ENCODE measurements at places on chromosomes 4 and X.
A peak's percentile ranks its signal among the peaks of the same experiment; 100 is the strongest.

GRCh38 chr4:163703251-163703650 is 208.8 kb downstream of the TMA16 start:
- DNase-seq, result no peak

GRCh38 chr4:142900622-142901021 is 54.5 kb upstream of the INPP4B start:
- no peak for DNase-seq

GRCh38 chr4:56757261-56757746 is 64.2 kb downstream of the SPINK2 start:
- peak; percentile 35 for DNase-seq

- DNase-seq, result no peak
These were observed 18.4 kb downstream of the NMU start for GRCh38 chr4:55617587-55618197.

GRCh38 chr4:83118869-83119268 is 4.3 kb upstream of the PLAC8 start:
- no peak for DNase-seq

- DNase-seq, result no peak
These were observed 7.2 kb upstream of the PNMA3 start for GRCh38 chrX:153049093-153049492.

DNA sequence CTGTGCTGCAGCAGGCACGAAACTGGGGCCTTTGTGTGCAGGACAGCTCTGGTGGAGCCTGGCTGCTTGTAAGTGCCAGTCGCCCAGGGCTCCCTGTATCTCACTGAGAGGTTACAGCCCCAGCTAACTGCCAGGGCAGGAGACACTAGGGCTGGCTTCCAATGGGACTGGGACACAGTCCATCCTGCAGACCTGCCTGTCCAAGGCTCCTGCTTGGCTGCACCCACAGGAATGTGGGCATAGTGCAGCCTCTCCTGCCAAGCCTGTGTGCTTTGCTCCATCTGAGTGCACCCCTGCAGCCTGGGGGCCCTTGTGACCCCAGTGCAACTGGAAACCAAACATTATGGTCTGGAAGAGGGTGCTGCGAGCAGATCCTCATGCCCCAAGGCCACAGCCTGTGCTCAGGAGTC is 144.0 kb downstream of the ADAM29 start:
- DNase-seq, result no peak

- DNase-seq, result no peak
These were observed 157.5 kb upstream of the ATOH1 start for GRCh38 chr4:93671093-93671492.

DNA sequence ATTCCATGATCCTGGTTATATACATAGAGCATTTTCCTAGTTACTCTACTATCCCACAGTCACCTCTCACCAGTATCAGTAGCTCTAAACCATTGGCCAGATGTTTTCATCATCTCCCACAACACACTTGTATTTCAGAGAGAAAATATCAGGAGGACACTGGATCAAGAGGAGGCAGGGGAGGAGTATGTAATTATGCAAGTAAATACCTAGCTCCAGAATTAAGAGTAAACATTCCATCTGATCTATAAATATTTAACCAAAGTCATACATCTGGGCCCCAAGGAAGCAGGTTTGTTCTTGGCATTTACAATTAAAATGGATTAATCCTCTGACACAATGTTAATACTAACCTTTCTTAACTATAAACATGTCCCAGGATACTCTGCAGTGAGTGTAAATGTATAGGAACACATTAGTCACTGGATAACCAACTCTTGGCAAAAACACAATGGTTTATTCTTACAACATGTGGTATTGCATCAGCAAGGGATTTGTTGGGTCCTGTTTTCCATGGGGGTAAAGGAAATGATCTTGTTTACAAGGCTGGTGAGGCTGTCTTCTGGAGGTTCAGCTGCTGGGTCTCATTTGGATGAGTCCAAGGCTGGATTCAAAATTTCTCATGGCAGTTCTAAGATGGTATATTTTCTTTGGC is 170.1 kb downstream of the ATG4A start:
- no peak for DNase-seq

DNA sequence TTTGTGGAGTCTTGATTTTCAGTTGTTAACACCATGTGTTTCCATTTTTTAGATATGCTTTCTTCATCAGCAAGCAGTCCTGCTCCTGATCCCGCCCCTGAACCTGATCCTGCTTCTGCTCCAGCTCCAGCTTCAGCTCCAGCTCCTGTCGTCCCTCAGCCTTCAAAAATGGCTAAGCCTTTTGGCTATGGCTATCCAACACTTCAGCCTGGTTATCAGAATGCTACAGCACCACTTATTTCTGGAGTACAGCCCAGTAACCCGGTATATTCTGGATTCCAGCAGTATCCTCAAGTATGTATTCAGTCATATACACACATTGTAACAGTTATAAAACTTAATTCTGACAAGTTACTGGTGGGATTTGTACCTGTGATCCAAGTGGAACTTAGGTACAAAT is 60.9 kb downstream of the SEC24B start:
- no peak for DNase-seq

- DNase-seq, result no peak
These were observed 9.9 kb upstream of the AKAP14 start for GRCh38 chrX:119885554-119886428.

GRCh38 chr4:183571350-183571941 is 66.6 kb downstream of the ING2 start:
- no peak for DNase-seq

GRCh38 chr4:74930162-74930561 is 2.8 kb upstream of the PARM1 start:
- no peak for DNase-seq

GRCh38 chr4:149050840-149051239 is 608.6 kb upstream of the NR3C2 start:
- DNase-seq, result no peak

DNA sequence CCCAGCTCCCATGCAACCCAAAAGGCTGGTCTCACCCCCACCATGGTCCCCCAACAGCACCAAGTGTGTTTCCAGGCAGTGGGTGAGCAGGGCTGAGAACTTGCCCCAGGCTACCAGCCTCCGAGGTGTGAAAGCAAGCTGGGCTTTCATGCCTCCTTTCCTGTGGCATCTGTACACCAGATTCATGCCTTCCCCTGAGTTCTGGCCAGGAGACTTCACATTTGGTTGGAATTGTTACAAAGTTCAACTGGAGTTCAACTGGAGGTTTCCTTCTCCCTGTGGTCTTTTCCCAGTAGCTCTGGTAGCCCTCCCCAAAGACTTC is 77.6 kb upstream of the RAB40AL start:
- DNase-seq, result no peak

DNA sequence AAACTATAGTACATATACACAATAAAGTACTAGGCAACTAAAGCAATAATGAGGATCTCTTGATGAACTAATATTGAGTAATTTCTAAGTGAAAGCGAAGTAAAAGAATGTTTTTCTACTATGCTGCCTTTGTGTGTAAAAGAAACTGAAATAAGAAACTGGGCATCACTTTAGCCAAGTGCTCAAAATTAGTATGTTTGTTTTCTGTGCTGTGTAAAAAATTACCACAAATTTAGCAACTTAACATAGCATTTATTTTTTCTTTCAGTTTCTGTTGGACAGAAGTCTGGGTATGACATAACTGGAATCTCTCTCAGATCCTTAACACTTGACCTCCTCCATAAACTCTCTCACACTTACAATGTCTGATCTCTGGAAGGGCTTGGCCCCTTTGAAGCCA is 687.1 kb upstream of the MAGEB2 start:
- no peak for DNase-seq

GRCh38 chr4:123477711-123478209 is 81.2 kb downstream of the SPRY1 start:
- peak; percentile 49 for DNase-seq

DNA sequence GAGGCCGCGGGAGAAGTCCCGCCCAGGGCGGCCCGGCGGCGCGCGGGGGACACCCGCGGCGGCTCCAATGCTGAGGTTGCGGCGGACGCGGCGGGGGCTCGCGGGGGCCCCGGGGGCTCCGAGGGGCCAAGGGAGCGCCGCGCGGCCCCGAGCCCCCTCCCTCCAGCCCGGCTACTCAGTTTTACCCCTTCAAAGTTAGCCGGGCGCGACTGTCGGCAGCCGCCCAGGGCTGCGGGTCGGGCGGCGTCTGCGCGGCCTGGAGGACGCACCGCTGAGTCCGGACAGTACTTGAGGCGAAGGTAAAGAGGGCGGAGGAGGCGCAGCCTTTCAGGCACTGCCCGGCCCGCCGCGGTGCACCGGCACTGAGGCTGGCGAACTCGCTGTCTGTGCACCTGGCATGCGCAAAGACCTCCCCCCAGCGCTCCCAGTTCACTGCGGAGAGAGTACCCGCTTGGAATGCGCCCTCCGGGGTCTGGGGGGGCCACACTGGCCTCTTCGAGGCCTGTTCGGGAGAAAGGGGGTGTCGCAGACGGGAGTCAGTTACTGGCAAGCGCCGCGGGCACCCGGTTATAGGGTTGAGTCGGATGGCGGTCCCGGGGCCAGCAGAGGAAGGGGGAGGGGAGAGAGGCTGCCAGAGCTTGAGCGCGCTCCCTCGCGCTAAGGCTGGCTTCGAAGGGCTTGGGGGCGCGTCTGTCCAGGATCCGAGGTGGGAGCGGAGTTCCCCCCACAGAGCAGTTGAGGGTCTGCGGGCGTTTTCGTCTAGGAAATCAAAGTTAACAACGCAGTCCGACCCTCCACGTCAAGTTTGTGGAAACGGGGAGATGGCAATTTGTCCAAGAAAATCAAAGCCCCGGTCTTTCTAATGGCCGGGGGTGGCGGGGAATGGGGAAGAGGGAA is 1.1 kb downstream of the PCDH19 start:
- DNase-seq, result no peak

DNA sequence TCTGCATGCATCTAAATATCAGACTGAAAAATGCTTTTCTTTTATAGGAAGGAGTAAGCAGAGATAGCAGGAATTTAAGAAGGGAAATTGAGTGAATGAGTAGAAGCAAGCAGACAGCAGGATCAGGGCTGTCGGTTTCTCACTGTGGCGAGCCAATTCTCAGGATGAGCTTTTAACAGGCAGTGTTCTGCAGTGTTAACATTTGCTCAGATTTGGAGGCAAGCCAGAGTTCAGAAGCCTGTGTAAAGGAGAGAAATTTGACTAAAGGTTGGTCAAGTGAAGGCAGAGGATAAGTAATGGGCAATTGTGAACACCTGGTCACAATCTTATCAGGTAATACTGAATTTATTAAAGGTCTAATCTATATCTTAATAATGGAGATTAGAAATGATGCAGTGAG is 133.3 kb upstream of the MAGEB16 start:
- DNase-seq, result no peak

DNA sequence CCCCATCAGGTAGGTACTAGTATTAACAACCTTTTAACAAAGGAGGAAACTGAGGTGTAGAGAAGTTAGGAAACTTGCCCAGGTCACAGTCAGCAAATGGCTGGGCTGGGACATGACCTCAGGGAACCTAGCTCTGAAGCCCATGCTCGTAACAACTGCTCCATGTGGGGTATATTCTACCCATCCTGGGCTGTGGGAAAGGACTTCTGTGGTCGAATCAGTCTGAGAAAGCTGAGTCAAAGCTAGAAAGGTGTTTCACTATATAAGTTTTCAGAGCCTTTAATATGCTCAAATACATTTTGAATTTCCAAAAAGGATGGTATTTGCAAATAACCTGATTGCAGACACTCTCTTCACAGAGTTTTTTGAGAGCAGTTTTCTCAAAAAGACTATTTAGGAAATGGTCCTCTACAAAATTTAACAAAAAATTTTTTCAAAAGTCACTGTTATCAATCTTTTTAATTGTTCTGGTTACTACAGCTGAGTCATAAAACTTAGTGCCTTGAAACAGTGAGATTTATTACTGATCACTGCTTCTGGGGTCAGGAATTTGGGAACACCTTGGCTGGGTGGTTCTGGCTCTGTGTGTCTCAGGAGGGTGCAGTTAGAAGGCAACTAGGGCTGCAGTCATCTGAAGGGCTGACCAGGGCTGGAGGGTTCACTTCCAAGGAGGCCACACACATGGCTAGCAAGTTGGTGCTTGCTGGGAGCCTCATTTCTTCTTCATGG is 53.6 kb downstream of the NSG1 start:
- no peak for DNase-seq

DNA sequence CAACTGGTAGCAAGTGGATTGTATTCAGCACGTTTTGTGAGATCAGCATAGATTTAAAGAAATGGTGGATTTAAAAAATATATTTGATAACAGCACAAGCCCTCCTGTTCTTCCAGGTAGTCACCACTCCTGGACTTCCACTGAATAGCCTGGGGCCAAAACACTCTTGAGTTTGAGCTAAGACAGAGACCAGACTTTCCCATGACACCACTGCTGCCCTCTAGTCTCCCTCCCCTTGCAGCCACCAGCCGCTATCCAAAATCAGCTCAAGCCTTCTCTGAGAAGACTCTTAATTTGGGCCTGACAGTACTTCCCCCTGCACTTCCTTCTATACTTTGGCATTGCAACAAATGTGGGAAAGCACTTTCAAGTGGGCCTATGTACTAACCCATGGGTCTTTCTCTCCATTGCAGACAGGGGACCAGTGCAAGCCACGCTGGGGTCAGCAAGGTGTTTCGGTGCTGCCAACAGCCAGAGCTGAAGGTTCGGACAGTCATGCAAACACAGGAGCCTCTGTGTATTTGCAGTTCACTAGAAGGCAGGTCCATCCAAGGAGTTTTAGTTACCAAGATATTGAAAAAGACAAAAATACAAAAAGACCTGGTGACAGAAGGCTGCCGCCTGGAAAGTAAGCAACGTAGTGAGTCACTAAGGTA is 40.5 kb upstream of the KLHL13 start:
- DNase-seq, result no peak

- no peak for DNase-seq
These were observed 61.6 kb downstream of the GASK1B start for GRCh38 chr4:158111241-158111640.

- no peak for DNase-seq
These were observed 31.2 kb downstream of the ATXN3L start for GRCh38 chrX:13288671-13289070.

DNA sequence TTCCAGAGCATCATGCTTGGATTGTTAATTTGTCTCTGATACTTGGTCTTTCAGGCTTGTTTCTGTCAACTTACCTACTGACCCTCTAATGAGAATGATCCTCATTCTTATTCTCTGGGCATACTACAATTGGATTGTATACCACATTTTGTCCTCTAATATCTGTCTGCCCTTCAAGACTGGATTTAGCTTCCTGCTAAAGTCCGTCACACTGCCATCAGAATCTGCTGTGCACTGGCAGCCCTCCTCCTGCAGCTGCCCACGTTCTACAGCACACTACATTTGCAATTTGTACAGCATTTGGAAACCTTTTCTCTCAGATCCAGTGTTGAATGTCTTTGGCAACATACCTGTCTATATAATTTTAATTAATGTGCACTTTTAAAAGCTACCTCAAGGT is 183.1 kb downstream of the ZNF330 start:
- no peak for DNase-seq

- DNase-seq, result no peak
These were observed 70.7 kb downstream of the LEF1 start for GRCh38 chr4:108097990-108098553.

DNA sequence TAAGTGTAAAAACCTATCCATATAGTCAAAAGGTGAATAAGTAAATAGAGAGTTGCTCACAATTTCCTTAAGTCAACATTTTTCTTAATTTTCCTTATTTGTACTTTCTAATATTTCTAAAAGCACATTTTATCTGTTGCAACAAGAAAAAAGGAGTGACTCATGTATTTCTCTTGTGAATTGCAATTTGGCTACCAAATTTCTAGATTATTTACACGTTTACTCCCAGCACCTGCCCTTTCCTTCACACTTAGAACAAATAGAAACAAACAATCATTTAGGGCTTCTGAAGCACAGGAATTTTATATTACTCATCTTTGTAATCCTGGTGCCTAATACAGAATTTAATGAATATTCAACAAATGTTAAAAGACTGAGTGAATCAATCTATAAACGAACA is 22.2 kb downstream of the BTC start:
- DNase-seq, result no peak

GRCh38 chr4:7506119-7506518 is 71.4 kb upstream of the PSAPL1 start:
- no peak for DNase-seq

All from activated CD4-positive, alpha-beta T cell treated with anti-CD3 and anti-CD28 coated beads, Interleukin-2, amount 50 U/mL, for 48 hours (primary cell).